ENCODE measurements at places on chromosomes 3 and 15.

DNA sequence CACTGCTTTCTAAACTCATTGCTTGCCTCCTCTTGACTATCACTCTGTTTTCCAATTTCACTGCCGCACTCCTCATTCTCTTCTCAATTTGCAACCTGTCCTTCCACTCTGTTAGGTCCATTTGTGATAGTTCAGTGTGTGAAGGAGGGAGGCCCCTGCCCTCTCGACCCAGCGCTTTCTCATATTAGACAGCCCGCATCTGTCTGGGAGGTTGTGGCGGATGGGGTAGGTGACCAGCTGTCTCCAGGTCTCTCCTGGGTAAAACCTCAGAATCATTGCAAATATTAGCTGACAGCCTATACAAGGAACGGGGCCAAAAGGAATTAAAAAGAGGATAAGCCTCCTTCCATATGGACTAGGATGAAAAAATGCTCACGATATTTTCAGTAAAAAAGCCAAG is 358.3 kb downstream of the SHQ1 start:
- DNase-seq = no peak

DNA sequence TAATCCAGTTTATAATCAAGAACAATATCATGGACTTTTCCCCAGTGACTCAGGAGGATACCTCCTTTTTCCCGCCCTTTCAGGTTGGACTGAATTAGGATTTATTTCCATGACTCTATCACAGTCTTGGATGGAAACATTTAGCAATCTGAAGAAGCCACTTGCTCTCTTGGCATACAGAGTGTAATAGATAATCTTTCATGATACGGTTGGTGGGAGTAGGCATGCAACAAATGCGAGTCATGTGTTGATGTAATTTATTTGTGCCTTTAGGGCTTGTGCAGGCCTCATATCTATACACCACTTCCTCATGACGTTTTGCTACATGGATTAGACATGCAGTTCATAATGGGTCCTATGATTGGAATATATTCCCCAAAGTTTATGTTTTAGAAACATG is 54.2 kb upstream of the MCTP2 start:
- no peak for DNase-seq

DNA sequence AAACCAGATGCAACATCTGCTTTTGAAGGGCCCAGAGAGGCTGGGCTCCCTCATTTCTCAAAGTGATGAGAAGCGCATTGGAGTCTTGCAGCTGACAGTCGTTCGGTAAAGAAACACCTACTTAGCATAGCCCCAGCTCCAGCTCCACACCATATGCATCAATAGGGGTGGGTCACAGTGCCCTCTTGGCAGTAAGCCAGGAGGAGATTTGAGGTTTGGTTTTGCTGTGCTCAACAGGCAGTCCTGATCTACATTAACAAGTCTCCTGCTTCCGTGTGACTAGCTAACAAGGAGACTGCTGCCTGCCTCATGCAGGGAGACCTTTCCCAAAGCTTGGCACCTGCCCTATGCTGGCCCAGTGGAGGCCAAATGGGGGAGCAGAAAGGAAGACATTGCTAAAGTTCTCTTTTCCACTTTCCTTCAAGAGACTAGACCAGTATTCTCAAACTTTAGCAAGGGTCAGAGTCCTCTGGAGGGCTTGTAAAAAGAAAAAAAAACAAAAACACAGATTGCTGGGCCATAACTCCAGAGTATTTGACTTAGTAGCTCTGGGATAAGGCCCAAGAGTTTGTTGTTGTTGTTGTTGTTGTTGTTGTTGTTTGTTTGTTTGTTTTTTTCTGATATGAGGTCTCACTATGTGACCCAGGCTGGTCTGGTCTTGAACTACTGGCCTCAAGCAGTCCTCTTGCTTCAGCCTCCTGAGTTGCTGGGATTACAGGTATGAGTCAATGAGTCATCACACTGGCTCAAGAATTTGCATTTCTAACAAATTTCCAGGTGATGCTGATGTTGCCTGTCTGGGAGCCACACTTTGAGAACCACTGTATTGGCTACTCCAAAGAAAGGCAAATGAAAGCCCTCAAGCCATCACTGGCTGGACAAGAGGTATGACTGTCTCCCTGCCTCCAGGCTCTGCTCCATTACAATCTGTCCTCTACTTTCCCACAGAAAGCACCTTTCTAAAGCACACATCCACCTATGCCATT is 294.9 kb downstream of the RORA start:
- no peak for DNase-seq

GRCh38 chr3:72899349-72899765 is 11.5 kb downstream of the GXYLT2 start:
- no peak for DNase-seq

GRCh38 chr3:36482880-36483279 is 102.6 kb downstream of the STAC start:
- DNase-seq = no peak

GRCh38 chr3:11371747-11372146 is 99.5 kb downstream of the ATG7 start:
- DNase-seq = no peak

GRCh38 chr3:33030802-33031201 is 66.1 kb downstream of the GLB1 start:
- no peak for DNase-seq

DNA sequence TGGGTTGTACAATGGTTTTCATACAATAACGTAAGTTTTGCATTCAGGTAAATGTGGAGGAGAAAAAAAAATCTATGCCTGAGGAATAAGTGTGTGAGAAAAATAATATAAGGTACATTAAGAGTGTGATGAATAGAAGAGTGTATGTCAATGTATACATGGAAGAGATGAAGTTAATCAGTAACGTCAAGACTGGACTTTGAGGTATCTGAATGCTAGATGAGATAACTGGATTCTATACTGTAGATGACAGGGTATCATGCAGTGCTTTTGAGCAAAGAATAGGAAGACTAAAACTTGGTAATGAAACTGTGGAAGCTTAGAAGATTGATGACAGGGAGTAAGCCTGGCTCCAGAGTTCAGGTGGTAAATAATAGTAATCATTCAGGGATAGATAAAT is 666.7 kb upstream of the SGO1 start:
- DNase-seq = no peak

DNA sequence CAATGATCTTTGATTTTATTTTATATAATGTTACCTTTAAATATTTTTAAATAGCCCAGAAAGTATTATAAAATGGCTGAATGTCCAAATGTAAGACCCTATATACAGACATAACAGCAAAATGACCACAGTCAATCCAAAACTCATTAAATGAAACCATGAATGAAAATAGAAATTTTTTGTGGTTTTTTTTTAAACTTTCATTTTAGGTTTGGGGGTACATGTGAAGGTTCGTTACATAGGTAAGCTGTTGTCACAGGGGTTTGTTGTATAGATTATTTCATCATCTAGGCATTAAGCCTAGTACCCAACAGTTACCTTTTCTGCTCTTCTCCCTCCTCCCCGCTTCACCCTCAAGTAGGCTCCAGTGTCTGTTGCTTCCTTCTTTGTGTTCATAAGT is 108.8 kb downstream of the FAIM start:
- DNase-seq = no peak

DNA sequence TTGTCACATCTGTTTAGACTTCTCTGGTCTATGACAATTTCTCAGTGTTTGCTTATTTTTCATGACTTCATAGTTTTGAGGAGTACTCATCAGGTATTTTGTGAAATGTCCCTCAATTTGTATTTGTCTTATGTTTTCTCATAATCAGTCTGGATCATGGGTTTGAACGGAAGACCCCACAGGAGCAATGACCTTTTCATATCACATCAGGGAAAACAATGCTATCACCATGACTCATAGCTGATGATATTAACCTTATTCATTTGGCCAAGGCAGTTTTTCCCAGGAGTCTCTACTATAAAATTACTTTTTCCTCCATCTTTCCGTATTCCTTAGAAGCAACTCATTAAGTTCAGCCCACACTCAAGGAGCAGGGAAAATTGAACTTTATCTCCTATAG is 32.7 kb downstream of the AADACL2 start:
- DNase-seq = no peak

DNA sequence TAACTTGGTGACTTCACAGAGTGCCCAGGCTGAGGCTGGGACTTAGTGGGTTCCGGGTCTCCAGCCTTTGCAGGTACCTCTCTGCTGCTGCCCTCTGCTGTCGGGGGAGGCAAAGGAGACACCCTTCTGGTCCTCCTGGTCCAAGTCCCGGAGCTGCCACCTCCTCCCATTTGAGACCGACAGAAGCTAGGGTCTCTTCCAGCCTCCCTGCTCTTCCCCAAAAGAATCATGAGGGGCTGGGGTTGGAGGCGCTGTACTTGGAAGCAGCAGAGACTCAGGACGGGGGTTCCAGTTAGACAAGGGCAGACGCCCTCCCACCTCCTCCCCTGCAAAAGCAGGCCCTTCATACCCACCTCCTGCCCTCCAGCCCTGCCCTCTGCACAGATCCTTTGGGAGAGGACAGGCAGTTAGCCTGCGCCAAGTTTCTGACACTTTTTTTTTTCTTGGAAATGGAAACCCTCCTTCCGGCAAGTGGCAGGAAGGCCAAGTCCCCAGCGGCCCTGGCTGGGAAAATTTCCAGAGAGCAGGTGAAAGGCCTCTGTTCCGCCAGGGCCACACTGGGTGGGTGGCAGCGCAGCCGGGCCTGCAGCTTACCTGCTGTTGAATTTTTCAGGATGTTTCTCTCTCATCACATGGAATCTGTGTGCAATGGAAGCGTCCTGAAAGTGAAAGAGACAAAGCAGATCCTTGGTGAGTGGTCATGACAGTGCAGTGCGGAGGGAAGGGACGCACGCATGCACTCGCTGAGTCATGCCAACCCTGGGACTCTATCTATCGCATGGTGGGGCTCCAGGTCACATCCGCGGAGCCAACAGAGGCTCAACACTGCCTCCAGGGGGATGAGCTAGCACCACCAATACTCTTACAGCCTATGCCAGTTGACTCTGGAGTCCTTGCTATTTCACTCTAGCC is 119.9 kb downstream of the DGKG start:
- DNase-seq = peak; percentile 64

DNA sequence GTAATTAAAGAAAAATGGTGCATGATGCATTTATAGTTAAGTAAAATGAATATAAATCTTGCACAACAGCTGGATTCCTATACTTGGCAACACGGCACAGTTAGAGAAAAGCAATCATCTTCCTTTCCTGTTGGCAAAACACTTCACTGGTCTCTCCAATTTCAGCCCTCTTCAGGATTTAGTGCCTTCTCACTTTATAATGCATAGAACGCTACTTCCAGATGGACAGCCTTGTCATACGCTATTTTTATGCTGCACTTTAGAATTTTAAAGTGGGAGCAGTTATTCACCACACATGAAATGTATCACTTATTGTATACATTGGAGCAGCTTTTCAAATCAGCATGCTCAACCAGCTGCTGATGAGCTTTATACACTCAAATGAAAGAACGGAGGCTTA is 194.4 kb upstream of the GBE1 start:
- DNase-seq = no peak

DNA sequence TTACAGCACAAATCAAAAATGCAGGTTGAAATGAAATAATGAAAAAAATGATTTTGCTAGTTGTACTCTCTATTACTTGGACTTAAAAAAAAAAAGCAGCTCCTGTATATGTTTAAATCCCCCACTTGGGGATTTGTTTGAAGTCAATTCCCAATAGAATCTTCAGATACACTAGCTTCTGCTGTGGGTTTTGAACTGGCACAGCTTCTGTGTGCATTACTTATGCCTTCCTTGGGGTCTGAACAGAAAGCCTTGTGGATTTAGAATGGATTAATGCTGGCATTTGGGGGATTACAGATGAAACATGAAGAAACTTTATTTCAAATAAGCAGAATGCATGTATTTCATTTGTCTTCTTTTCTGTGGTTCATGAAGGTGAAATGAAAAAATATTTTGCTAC is 513.2 kb upstream of the TBL1XR1 start:
- no peak for DNase-seq

DNA sequence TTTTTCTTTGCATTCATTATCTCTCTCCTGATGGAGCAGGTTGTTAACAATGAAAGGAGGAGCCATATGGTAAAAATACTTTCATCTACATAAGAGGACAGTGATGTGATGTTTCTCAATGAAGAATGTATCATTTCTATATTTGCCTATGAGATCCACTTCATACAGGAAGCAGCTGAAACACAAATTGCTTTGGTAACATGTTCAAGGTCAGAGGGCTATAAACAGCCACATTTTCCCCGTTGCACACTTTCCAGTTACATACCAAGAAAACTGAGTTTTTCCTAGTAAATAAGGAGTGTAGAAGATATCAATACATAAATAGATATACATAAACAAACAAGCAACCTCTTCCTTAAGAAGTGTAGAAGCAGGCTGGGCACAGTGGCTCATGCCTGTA is 32.6 kb upstream of the GYG1 start:
- no peak for DNase-seq

GRCh38 chr15:33104212-33104611 is 90.3 kb downstream of the FMN1 start:
- DNase-seq = no peak

- no peak for DNase-seq
Observed at GRCh38 chr3:99429502-99429901, 208.9 kb upstream of the COL8A1 start.

DNA sequence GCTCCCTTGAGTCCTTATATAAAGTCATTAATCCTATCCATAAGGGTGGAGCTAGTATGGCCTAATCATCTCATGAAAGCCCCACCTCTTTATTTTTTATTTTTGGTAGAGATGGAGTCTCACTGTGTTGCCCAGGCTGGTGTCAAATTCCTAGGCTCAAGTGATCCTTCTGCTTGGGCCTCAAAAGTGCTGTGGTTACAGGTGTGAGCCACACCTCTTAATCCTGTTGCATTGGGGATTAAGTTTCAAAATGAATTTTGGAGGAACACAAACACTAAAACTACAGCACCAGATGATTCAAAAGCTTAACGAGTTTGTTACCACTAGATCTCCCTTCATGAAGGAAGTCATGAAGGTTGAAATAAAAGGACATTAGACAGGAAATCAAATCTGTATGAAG is 27.7 kb downstream of the RAB7A start:
- DNase-seq = no peak

DNA sequence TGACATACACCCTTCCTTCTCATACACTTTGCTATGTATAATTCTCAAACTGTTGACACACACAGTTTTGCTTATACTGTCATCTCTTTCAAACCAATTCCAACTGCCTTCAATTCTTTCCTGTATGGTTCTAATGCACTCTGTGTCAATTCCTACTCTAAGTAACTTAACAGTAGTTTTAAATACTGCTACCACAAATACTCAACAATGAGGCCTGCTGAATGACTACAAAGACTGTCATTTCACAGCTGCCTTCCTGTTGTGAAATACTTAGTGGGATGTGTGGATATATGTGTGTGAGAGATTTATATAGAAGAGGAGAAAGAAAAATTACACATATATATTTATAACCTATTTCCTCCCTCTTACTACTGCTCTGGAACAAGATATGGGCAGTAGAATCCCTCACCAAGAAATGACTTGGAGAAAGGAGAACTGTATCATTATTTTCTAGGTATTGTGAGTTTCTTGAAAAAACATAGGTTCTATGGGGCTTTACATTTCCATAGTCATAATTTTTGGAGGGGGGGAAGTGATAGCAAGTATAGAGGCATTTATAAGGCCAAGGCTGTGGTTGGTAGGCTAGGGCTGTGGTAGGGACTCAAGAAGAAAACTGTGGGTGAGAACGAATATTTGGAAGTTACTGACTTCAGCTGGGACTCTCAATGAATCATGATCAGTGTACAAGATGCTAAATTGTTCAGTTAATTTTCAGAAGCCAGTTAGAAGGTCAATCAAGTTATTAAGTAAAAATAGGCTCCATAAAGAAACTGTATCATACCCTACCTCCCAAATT is 88.7 kb downstream of the ANKRD28 start:
- no peak for DNase-seq

All from H1 (cell line).